H9 (cell line): ENCODE measurements at places on chromosomes 7 and 10.

DNA sequence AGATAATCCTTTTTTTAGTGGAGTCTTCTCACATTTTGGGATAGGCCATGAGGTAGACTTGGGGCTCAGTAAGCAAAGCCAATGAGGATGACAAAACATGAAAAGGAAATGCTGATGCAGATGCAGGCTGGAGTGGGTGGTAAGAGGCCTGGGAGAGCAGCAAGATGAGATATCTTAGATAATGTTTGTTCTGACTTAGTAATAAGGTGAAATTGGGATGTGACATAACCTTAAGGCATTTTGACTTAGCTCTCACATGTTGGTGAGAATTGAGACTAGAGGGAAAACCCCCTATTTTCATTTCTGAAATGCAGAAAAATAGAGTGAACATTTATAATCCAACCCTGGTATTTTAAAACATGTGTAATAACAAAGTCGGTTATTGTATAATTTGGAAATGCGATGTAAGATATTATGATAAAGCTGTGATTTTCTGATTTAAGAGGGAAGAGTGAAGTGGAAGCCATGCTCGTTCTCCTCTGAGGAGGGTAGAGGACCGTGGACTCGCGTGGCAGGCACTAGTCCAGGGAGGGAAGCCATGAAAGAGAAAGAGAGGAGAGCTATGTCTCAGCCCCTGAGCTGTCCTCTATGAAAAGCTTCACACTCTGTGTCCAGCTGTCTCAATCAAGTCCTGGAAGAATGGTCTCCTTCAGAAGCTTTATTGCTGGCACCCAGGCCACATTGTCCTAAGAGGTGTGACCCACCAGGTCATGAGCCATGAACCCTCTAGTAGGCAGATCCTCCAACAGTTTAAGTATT lies 57.3 kb downstream of the ST7 start:
- DNase-seq, result no peak

GRCh38 chr7:98647326-98647725 lies 30.2 kb downstream of the NPTX2 start:
- DNase-seq, result no peak

DNA sequence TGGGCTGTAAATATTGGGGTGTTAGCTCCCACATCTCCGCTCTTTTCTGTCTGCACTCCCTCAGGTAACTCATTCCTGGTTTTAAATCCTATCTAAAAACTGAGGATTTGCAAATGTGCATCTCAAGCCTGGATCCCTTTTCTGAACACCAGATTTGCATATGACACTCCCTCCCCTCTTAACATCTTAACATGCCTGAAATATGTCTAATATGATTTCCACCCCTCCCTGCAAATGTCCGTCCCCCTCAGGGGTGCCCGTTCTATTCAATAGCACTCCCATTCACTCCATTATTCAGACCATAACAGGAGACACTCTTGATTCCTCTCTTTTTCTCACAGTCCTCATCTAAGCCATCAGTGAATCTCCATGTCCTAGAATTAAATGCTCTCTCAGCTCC lies 8.3 kb upstream of the CALD1 start:
- no peak for DNase-seq

GRCh38 chr10:49564461-49565009 lies 25.6 kb upstream of the ERCC6 start:
- DNase-seq, result no peak

- no peak for DNase-seq
These were observed 168.5 kb upstream of the TCERG1L start for GRCh38 chr10:131480066-131480465.

- DNase-seq, result no peak
These were observed 64.1 kb downstream of the ABRAXAS2 start for GRCh38 chr10:124865676-124866075.

DNA sequence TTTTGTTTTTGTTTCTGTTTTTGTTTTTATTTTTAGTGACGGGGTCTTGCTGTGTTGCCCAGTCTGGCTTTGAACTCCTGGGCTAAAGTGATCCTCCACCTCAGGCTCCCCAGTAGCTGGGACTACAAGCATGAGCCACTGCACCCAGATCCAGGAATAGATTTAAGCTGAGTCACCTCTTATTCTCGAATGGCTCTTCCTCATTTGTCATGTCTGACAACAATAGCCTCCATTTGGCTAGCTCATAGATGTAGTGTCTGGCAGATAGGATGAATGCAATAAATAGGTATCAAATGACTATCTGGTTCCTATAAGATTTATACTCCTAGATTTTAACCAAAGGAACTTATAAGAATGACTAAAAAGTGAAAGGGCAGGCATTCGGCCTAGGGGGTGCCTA lies 172.9 kb downstream of the TMEM26 start:
- no peak for DNase-seq

GRCh38 chr10:14306190-14306589 lies 24.5 kb downstream of the FRMD4A start:
- no peak for DNase-seq

DNA sequence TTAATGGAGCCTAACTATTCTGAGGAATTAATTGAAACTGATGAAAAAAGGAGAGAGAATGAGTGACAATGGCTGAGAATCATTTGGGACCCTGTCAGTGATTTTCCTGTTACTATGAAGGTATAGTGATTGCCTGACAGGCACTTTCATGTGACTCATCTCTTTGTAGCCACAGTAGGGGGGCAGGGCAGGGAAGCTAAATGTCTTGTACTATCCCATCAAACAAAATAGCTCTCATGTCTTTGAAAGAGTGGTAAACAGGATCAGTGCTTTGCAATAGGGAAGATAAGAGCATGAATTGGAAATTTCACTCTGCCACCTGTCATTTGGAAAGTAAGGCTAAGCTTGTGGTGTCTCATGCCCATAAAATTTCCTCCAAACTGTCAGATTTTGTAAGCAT lies 94.5 kb upstream of the GSDME start:
- no peak for DNase-seq

DNA sequence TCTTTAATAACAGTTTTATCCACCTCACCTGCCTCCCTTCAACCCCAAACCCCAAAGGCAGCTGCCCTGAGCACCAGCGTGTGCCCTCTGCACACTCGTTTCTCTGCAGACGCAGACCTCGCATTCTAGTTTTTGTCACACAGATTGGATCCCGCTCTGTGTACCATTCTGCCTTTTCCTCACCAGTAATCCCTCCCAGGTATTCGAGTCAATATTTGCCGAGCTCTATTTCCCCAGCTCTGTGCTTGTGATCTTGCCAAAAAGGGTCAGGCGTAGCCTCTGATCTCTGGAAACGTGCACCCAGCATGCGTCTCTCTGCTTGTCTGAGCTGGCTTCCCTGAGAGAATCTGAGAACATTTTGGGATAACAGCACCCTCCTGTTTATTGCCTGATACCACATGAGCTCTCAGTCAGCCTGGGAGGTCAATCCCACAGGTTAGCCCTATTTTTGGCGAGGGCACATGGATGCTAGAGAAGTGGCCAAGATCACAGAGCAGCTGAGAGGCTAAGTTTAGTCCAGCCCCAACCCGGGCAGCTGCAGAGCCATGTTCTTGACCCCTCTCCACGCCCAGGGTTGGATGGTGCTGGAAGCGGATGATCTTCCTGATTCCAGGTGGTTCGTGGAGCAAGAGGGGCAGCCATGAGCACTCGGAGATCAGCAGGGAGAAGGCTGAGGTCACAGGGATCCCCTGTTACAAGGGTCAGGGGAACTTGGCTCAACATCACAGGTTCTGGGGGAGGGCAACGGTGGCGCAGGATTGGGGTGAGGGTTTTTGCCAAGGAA lies 29.1 kb downstream of the FOXL3 start:
- DNase-seq, result no peak

GRCh38 chr10:132041340-132041739 lies 24.4 kb upstream of the JAKMIP3 start:
- no peak for DNase-seq

DNA sequence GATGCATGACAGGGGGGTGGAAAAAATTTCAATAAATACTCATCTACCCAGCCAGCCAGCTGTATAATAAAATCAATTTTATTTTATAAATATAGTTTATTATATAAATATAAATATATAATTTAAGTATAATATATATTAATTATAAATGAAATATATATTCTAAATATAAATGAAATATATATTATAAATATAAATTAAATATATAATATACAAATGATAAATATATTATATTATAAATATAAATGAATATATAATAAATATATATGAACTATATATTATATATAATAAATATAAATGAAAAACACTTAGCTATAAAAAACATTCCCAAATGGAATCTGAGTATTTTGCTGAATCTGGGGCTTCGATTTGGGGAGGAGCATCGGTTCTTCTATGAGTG lies 79.4 kb upstream of the CDCA7L start:
- DNase-seq, result no peak

DNA sequence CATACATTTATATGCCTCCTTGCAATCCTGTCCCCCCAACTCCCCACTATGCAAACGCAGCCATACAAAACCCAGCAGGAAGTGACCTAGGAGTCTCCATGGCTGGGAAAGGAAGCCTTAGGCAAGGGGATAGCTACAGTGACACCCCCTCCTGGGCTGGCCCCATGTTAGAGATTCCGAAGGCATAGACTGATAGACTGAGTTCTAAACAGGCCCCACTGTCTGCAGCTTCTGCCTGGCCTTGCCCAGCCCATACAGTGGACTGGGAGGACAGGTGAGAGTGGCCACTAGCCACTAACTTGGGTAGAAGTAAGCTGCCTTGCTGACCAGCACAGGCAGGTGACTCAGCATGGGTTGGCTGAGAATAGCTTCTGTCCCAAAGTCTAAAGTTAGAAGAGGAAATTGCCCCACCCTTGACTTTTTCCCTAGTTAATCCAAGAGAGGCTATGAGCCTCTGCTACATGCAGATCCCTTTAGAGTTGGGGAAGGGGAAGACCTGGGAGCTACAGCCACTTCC lies 106.3 kb downstream of the C10orf105 start:
- DNase-seq, result no peak

DNA sequence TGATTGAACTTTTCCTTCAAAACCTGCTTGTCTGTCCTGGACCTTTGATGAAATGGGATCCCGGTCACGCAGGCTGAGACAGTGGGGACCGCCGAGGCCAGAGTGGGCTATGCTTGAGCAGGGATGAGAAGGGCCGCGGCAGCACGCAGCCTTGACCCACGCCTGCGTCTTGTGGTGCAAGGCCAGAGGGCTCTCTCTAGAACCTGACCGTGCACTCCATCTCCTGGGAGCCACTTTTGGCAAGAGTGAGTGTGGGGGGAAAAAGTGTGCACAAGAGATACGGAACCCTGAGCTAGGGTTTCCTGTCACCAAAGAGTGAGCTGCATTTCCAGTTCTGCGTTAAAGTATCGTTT lies 42.4 kb downstream of the WIPI2 start:
- DNase-seq, result no peak

DNA sequence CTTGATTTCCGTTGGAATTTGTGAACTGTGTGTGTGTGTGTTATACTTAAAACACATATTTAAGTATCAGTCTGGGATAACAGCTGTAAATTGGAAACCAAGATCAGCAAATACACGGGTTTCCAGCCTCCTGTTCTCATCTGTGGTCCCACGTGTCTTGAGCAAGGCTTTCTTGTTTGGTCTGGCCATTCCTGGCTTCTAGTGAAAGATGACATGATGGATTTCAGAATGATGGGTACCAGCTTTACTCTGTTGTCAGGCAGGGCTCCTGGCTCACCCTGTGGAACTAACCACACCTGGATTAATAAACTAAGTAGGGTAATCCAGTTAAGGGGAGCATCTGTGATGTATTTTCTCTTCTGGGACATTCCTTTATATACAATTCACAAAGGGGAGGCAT lies 346.2 kb upstream of the AOAH start:
- DNase-seq, result no peak

- no peak for DNase-seq
These were observed 142.7 kb downstream of the TNS3 start for GRCh38 chr7:47439181-47439667.

GRCh38 chr10:48235501-48235900 lies 39.0 kb downstream of the FRMPD2 start:
- peak; percentile 10 for DNase-seq

DNA sequence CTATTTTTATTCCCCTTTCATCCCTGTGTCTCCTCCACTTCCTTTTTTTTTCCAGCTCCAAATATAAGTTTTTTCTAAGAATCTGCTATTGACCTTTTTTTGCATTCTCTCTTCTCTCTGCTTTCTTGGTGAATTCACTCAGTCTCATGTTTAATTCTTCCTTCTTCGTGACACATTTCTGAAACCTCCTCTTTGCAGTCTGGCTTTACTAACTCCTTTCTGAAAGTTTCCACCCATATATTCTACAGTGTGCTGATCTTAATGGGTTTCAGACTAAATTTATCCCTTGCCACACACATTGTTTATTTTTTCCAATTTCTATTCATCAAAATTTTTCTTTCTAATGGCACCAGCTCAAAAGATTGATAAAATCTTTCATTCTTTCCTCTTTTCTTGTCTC lies 47.8 kb upstream of the CALD1 start:
- DNase-seq, result no peak

DNA sequence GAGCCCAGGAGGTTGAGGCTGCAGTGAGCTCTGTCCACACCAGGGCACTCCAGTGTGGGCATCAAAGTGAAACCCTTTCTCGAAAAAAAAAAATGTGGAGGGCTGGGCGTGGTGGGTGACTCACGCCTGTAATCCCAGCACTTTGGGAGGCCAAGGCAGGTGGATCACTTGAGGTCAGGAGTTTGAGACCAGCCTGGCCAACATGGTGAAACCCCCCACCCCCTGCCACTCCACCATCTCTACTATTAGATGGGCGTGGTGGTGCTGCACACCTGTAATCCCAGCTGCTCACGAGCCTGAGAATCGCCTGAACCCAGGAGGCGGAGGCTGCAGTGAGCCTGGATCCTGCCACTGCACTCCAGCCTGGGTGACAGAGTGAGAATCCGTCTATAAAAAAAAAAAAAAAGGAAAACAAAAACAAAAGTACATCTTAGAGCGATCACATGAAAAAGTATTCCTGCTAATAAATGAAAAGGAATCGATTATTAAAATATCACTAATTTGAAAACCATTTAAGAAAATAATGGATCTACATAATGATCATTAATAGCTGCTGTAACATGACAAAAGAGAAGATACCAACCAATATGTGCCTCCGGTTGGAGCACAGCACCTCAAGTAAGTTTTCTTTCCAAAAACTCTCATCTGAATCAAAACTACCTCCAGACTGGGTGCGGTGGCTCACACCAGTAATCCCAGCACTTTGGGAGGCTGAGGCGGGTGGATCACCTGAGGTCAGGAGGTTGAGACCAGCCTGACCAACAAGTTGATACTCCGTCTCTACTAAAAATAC lies 4.9 kb downstream of the HNRNPF start:
- DNase-seq, result no peak

DNA sequence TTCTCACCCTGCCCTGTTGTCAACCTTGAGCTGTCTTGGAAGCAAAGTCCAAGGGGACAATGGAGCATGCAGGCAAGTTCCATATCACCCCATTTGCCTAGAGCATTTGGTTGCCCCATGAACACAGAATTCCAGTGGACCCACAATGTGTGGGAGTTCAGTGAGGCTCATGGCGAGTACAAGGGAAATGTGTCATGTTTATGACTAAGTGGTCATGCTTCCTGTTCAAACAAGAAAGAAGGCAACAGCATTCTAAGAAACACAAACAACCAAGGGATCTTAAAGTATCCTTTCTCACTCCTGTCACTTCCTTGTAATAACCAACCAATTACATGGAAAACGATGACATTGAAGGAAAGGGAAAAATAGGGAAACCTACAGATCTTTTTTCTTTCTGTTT lies 513.0 kb downstream of the INHBA start:
- no peak for DNase-seq

GRCh38 chr10:12635127-12635541 lies 285.8 kb downstream of the CAMK1D start:
- no peak for DNase-seq

GRCh38 chr7:158362912-158363905 lies 224.4 kb downstream of the PTPRN2 start:
- peak; percentile 71 for DNase-seq
